T-cell (primary cell): ENCODE measurements at places on chromosomes 1 and 21.

- no peak for DNase-seq
Observed at GRCh38 chr1:15698201-15698600, 14.1 kb downstream of the PLEKHM2 start.

GRCh38 chr21:27799861-27800260 lies 833.0 kb upstream of the ADAMTS5 start:
- DNase-seq, result no peak

DNA sequence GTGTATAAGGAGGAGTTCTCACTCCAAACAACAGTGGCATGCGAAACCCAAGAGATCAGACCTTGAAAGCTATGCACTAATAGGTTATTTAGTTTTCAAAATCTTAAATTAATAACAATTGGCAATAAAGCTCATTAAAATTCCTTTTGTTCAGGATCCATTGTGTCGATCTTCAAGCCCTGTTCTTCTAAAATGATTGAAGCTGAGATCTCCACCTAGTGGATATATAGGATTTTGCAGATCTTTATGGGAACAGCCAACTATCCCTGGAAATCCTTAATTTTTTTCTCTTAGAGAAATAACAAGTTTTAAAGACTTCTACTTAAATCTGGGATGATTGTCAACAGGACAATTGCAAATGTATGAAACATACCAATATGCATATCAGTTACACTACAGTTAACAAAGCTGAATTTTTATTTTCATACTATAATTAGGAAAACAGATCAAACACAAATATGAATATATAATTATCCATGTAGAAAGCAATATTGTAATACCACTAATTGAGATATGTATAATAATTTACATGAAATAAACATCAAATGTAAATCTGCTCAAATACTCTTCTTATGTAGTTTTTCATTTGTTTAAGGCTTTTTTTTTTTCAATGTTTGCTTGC lies 43.3 kb downstream of the LRRC53 start:
- DNase-seq, result no peak

DNA sequence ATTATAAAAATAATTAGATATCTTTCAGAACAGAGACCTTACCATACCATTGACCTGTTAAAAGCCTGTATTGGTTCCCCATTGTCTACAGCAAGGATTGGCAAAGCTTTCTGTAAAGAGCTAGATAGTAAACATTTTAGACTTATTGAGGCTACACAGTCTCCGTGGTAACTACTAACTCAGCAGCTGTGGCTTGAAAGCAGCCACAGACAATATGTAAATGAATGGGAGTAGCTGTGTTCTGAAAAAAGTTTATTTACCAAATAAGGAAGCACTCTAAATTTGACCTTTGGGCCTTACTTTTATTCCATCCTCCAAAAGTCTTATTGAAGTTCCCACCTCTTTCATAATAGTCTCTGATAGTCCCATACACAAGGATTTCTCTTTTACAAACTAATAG lies 39.7 kb downstream of the NUP210L start:
- DNase-seq, result no peak

GRCh38 chr1:21341022-21341421 lies 50.8 kb upstream of the ECE1 start:
- no peak for DNase-seq

DNA sequence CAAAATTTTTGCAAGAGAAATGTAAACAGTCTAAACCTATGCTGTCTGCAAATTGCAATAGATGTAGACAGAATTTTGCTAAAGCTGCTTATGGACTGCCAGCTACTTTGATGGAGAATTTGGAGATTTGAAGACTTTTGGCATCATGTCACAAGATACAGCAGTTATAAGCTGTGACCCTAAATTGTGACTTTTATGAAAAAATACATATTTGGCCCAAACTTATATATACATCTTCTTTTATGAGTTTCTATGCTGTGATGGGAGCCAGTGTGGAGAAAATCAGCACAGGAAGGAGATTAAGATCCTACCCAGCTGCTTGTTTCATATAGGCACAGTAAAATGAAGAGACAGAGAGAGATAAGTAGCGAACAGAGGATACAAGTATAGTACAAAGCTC lies 1595.4 kb downstream of the PLA2G4A start:
- no peak for DNase-seq

DNA sequence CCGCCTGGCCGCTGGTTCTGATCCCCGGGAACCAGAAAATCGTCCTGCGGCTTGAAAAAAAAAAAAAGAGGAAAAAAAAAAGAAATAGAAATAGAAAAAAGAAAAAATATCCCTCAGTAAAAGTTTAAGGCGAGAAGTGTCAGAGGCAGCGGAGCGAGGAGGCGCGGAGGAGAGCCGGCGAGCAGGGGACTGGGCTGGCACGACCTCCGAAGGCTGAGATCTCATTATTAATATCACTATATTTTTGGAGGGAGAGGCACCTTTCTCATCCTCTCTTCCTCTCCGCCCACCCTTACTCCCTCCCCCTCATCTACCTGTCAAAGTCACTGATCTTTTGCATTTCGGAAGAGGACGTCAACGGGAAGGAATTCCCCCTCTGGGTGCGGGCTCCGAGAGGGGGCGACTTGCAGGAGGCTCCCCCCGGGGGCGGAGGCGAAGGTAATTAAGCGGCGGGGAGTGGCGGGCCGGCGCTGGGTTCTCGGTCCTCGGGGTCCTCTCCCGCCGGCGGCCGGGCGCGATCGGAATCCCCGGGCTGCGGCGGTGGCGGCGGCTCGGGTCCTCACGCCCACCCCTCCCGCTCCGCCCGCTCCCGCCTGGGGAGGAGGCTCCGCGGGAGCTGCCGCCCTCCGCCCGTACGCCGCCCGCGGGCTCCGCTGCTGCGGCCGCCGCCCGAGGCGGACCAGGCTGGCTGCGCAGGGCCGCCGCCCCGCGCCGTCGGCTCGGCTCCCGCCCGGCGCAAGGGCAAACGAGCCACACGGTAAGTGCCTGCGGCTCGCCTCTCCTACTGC lies at the start of gene NTNG1:
Gene NTNG1 (plus strand): TSS at position 337 of the 788 bp plus-strand sequence.
- no peak for DNase-seq

DNA sequence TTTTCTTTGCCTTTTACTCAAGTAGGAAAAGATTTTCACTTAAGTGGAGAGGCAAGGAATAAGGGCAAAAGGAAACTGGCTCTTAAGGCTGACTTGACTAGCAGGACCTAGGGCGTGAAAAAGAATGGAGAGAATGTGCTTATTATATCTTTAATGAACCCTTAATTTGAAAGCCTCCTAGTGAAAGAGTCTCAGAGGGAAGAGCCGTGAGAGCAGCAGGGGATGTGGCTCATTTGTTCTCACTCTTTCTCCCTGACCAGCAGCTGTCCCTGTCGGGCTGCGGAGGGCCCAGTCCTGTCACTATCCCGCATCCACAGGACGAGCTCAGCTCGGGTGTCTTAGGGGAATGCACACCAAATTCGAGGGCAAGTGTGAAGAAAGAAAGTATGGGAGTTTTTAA lies 180.1 kb downstream of the EDEM3 start:
- no peak for DNase-seq

DNA sequence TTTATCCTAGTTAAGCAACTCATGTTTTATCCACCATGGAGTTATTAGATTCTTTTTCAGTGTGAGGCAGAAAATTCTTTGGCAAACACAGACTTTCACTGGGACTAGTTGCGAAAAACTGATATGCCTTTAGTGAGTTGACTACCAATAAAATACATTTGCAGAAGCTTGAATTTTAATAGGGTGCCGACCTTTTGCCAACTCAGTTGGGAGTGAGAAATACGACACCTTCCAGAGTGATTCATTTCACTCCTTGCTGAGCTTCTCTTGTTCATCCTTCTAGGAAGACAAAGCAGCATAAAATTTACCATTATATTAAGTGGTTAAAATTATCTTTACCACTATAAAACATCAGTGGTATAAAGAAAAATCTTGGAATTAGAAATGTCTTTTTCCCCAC lies 1.2 kb upstream of the KRTAP23-1 start:
- DNase-seq, result no peak
